ENCODE measurements at places on chromosomes 12 and 14.

DNA sequence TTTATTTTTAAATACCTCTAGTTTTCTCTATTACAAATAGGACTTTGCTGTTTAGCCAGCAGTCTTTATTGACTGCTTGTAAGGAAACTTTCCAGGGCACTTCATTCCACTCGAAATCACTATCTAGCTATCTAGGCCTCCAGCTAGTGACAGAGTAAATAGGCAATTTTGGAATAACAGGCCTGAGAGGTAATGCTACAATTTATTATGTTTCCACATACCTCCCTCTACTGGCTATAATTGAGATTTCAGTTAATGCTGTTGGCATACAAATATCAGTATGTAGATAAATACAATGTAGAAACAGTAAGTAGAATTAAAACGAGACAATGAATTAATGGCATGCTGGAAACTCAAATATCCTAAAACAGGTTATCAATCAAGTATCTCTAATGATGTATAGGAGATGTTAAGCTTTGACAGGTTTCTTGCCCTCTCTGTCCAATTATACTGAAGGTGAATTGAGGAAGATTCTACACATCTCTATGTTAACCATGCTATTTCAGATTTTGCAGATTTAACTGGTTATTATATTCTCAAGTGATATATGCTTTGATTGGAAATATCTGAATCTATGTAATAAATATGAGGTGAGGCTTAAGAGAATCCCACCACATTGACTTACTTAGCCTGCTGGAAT lies 7.2 kb downstream of the DTD2 start:
- no peak for DNase-seq

GRCh38 chr12:100229036-100229635 lies 28.5 kb downstream of the ACTR6 start:
- no peak for DNase-seq

DNA sequence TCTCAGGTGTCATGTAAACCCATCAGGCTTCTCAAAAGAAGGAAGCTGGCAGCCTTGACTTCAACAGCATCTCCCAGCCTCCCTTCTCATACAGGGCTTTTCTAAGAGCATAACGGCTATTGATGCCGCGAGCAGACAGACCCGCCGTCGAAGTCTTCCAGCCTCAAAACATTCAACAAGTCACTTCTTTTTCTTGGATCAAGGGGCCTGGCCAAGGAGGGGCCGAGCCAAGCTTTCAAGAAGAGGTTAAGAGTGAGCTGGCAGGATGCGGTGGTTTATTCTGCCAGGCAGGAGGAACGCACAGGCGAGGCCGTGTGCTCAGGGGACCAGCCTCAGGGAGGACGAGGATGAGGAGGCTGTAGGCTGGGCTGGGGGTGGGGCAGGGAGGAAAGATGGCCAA lies 102.9 kb upstream of the RFLNA start:
- no peak for DNase-seq

GRCh38 chr12:75130811-75131210 lies 78.8 kb downstream of the KCNC2 start:
- DNase-seq, result no peak

- DNase-seq, result no peak
These were observed 14.6 kb upstream of the UBC start for GRCh38 chr12:124928912-124929530.

Data from naive thymus-derived CD8-positive, alpha-beta T cell (primary cell).